Mesothelial cell of epicardium (in vitro differentiated cells): ENCODE measurements at places on chromosomes 6 and 20.

DNA sequence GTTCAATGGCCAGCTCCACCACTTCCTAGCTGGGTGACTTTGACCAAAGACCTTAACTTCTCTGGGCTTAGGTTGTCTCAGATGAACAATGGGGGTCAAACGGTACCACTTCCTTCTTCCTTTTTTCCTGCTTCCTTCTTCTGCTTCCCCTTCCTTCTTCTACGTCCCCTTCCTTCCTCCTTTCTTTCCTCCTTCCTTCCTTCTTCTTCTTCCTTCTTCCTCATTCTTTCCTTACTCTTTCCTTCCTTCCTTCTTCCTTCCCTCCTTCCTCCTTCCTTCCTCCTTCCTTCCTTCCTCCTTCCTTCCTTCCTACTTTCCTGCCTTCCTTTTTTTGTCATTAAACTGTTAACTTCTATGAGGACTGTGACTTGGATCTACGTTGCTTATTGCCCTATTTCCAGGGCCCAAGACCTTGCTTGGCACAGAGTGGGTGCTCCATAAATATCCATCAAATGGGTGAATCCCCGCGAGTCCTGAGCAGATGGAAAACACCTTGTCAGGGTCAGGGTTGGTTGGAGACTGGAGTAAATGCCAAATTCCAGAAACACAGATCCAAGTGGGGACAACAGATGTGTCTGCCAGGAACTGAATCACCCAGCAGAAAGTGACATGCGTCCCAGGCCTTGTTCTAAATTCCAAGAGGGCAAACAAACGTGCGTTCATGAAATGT is 243.3 kb downstream of the PREX1 start:
- DNase-seq: no peak

DNA sequence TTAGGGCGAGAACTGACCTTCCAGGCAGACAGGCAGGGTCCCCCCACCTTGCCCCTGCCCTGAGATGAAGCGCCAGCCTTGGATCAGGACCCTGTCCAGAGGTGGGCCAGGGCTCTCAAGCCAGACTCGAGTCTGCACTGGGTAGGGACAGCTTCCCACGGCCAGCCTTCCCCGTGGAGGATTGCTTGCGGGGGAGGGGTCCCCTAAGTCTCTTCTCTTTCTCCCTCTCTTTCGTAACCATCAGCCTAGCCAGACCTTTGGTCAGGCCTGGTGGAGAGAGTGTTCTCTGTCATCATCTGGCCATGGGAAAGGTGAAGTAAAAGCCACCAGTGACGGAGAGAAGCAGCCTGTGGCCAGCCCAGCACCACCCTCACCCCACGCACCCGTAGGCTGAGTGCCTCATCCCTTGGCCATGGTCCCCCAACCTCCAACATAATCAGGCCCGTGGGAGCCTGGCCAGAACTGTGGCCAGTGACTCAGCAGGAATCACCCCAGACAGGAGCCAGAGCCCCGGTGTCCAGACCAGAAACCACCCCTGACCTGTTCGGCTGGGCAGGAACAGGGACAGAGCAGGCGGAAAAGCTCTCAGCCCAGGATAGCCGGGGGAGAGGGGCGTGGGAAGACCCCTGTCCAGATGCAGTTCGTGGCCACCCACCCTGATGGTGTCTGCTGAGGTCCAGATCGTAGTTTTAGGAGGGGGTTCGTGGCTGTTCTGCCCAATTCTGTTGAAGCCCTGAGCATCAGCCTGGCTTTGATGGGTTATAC is 47.1 kb downstream of the SNAI1 start:
- DNase-seq: no peak

DNA sequence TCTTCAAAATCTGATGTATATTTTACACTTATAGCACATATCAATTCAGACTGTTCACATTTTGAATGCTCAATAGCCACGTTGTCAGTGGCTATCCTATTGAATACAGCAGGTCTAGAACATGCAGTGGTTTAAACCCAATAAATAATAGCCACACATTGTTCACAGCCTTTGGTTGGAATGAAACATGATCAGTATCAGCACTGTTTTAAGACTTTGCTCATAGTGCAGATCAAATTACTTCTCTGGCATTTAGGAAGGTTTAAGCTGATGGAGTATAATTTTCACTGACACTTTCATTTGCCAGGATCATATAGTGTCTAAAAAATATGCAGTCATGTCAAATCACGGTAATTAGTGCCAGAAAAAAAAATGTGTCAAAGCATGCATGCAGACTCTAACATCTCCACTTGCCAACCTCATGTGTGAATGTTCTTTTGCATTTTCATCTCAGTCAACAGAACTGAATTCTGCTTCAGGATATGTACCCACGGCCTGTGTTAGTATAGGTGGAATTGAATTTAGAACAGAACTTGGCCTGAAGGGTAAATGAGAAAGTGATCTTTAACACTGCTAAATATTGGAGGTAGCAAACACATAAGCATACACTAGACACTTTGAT is 184.1 kb downstream of the SLC24A3 start:
- DNase-seq: no peak

- DNase-seq: no peak
Observed at GRCh38 chr20:12924126-12924525, 84.6 kb upstream of the SPTLC3 start.
